ENCODE measurements at places on chromosomes 16 and 17. TPM values are rescaled to one million over a fixed set of nuclear protein-coding genes. Genes with fewer than 3 reads are reported as not detected.
A peak's percentile ranks its signal among the peaks of the same experiment; 100 is the strongest.

DNA sequence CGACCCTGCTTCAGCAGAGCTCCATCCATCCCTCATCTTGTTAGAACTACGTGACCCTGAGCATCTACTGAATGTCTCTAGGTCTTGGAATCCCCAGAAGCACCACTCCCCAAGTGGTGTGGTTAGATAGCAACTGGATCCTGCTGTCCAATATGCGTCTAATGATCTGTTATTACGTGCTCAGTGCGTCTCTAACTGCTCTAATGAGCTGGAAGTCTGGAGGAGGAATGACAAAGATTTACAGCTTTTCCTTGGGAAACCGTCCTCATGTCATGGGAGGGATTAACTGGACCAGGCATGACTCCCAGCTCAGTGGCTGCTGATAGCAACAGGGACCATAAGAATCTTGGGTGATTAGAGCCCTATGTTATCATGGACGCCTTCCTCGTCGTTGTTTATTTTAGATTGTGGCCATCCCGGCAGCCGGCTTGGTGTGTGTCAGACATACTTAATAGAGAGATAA, 150.9 kb downstream of the HS3ST3B1 start:
- H3K36me3 ChIP-seq: no peaks in the 10 kb centered on the region
- no peak overlapping the region for H3K27ac ChIP-seq

GRCh38 chr17:81412490-81413093, 17.3 kb downstream of the BAHCC1 start:
- H3K27me3 ChIP-seq: no peaks in the 10 kb centered on the region
- peak overlapping the region; percentile 85 for H3K27ac ChIP-seq
- H3K4me3 ChIP-seq: no peak overlapping the region
- H3K36me3 ChIP-seq: no peaks in the 10 kb centered on the region

DNA sequence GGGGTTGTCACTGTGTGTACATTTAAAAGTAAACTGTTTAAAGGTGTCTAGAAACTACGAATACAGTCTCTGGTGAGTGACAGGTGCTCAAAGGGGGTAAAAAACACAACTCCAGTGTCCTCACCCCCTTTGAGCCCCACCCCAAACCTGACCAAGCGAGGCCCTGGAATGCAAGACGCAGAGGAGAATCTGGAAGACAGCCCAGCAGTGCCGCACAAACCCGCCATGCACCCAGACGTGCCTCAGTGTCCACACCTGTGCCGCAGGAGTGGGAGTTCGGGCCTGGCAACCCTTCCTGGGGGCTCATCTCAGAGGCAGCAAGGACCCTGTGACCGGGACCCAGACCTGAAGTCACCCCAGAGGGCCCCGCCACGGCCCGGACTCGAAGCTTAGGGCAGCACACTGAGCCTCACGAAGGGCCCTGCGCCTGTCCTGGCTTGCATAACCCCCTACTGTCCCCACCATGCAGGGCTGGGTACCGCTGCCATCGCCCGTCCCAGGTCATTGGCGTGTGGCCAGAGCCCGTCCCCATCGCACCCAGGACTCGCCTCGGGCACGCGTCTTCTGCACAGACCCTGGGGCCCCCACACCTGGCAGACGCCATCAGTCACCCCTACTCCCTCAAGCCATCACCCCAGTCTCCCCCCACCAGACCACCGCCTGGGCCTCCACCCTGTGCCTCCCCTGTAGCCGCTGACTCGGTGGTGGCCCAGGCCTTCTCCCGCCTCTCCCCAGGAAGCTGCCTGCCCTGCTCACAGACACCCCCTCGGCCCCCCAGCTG, 33.0 kb upstream of the ZC3H18 start:
- H3K4me3 ChIP-seq: no peak overlapping the region
- no peaks in the 10 kb centered on the region for H3K4me1 ChIP-seq
- H3K36me3 ChIP-seq: no peaks in the 10 kb centered on the region
- no peak overlapping the region for H3K27ac ChIP-seq

DNA sequence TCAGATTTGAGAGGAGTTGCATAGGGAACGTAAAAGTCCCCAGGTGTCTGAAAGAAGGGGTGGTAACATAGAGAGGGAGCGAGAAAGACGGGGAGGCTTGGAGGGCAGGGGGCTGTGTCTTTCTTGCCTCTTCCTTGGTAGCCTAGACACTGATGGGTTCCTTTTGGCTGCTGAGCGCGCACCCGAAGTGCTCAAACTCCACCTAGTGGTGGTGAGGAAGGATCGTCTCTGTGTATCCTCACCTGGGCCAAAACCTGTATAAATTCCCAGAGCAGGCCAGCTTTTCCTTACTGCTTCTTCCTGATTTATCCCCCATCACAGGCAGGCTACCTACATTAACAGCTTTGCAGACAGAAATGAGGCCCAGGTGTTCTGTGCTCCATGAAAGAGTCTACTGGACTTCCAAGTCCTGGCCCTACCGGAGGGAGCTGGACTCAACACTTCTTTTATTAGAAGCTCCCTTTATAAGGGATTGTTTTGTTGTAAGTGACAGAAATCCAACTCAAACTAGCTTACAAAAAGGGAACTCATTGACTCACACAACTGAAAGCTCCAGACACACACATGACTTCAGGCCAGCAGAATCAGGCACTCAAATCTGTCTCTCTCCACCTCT, 5.5 kb upstream of the SLC25A35 start:
- no peaks in the 10 kb centered on the region for H3K36me3 ChIP-seq
- no peaks in the 10 kb centered on the region for H3K27me3 ChIP-seq
- H3K27ac ChIP-seq: no peak overlapping the region
- H3K4me3 ChIP-seq: no peak overlapping the region

GRCh38 chr17:4658478-4659305, 17.2 kb upstream of the ALOX15 start:
- H3K4me3 ChIP-seq: no peak overlapping the region
- no peaks in the 10 kb centered on the region for H3K36me3 ChIP-seq
- no peak overlapping the region for H3K27ac ChIP-seq
- H3K27me3 ChIP-seq: no peaks in the 10 kb centered on the region
- DNase-seq: no peak
- no peaks in the 10 kb centered on the region for H3K4me1 ChIP-seq

GRCh38 chr16:84360170-84360569, 8.2 kb upstream of the ATP2C2 start:
- no peaks in the 10 kb centered on the region for H3K4me1 ChIP-seq
- H3K27me3 ChIP-seq: no peaks in the 10 kb centered on the region
- H3K27ac ChIP-seq: no peak overlapping the region
- H3K36me3 ChIP-seq: no peaks in the 10 kb centered on the region
- H3K4me3 ChIP-seq: no peak overlapping the region

DNA sequence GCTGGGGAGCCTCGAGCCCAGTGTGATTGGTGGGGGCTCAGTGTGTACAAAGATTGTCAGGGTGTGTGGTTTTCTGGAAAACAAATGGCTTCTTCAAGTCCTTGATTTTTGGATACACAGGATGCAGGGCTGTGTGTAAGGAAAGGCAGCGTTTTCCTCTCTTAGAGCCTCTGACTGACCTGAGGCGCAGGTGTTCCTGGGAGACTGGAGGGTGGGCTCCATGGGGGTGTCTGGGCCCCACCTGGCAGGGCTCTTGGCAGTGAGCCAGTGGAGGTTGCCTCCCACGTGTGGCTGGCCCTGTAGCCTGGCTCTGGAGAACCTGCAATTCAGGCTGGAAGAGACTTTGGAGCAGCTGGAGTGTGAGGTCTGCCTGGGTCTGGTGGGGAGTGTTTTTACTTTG, 5.0 kb downstream of the FOXK2 start:
- H3K27me3 ChIP-seq: no peaks in the 10 kb centered on the region
- DNase-seq: no peak
- 0 out of 2 replicates have a peak overlapping the region, but pooled peaks have one; percentile 23 for H3K27ac ChIP-seq
- H3K4me3 ChIP-seq: no peak overlapping the region

DNA sequence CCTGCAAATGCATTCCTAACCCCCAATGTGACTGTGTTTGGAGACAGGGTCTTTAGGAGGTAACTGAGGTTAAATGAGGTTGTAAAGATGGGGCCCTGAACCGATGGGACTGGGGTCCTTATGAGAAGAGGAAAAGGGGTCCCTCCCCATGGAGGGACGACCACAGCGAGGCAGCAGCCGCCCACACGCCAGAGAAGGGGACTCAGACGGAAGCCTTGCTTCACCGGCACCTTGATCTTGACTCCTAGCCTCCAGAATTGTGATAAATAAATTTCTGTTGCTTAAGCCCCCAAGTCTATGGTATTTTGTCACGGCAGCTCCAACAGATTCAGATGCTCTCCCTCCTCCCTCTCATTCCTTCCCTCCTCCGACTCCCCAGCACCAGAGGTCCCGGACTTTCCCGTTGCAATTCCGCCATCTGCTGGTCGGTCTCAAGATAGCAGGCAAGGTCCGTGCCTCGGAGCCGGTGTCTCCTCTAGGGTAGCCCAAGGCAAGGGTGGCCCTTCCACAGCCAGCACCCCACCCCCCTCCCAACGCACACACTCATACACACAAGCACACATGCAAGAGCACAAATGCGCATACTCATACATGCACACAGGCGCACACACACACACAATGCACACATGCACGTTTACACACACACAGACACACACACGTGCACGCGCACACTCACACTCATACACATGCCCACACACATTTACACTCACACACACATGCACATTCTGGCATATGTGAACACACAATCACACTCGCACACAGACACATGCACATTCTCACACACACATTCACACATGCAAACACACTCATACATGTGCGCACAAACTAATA, 23.1 kb upstream of the C16orf78 start:
- H3K4me1 ChIP-seq: no peaks in the 10 kb centered on the region
- peak; percentile 32 for DNase-seq
- H3K36me3 ChIP-seq: no peaks in the 10 kb centered on the region
- no peak overlapping the region for H3K27ac ChIP-seq
- no peak overlapping the region for H3K4me3 ChIP-seq

DNA sequence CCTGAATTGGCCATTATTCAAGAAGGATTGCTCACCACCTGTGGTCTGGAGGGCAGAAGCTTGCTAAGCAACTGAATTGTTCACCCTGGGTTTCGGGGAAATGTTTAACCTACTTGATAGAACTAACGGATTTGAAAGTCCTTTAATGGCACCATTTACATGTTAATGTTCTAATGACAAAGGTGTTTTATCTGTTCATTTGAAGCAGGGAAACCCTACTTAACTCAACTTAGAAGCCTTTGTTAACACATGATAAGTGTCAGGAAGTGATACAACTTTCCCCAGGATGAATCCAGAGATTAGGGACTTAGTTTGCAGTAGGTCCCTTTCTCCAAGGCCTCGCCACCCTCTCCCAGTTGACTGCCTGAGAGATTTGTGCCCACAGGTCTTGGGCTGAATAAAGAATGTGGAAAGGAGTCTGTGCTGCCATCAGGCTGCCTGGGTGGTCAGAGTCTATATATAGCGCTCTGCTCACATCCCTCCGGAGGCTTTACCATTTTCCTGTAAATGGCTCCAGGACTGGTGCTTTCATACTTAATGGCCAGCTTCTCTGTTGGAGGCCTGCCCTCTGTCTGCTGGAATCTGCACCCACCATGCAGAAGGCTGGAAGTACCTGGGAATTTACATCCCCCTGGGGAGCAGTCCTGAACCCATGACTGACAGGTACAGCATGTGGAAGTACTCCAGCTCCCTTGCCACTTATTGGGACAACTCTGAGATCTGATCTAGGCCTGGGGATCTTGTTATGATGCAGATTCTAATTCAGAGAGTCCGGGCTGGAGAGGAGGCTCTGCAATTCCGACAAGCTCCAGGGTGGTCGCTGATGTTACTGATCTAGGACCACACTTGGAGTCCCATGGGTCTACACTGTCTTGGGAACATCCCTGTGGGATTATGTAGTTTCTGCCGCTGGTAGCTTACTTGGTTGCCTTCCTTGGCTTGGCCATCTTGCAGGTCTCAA, 99.9 kb downstream of the ASIC2 start:
- no peak for DNase-seq
- no peaks in the 10 kb centered on the region for H3K27me3 ChIP-seq
- no peak overlapping the region for H3K4me3 ChIP-seq
- no peaks in the 10 kb centered on the region for H3K4me1 ChIP-seq
- H3K36me3 ChIP-seq: no peaks in the 10 kb centered on the region

DNA sequence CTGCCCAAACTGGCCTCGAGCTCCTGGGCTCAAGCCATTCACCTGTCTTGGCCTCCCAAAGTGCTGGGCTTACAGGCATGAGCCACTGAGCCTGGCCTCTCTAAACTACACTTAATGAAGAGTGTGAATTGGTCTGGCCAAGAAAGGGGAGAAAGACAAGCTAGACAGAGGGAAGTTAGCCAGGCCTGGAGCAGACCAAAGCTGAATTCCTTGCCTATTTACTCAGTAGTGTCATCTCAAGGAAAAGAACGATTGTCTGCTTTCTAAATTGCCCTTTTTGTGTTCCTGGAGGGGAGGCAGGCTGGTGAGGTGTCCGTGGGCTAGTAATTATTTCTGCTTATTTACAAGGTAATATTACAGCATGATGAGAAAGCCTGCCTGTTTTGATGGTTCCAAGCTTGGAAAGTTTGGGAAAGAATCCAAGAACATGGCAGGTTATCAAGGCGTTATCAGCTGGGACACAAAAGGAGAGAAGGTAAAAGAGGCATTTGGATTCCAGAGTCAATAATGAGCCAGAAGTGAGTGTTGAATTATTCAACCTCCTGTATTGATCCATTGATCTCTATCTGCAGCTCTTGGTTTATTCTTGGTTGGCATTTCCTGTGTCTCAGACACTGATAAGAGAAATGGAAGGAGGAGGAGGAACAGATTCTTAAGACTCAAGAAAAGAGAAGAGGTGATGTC, 6.3 kb upstream of the CBFB start:
- H3K27me3 ChIP-seq: no peaks in the 10 kb centered on the region
- no peak for DNase-seq
- H3K27ac ChIP-seq: no peak overlapping the region
- H3K4me3 ChIP-seq: no peak overlapping the region
- no peaks in the 10 kb centered on the region for H3K36me3 ChIP-seq

GRCh38 chr17:74190154-74190553, 13.3 kb upstream of the RPL38 start:
- H3K27ac ChIP-seq: no peak overlapping the region
- no peaks in the 10 kb centered on the region for H3K27me3 ChIP-seq
- no peak for DNase-seq
- no peak overlapping the region for H3K4me3 ChIP-seq
- H3K4me1 ChIP-seq: peaks cover 5% of the 10 kb centered on the region

GRCh38 chr17:65324611-65325342, 187.6 kb downstream of the RGS9 start:
- H3K27me3 ChIP-seq: no peaks in the 10 kb centered on the region
- no peak for DNase-seq
- H3K36me3 ChIP-seq: no peaks in the 10 kb centered on the region
- no peaks in the 10 kb centered on the region for H3K4me1 ChIP-seq

Gene EFNB3
- 2.5 TPM for total RNA-seq

Gene ATP5PD
- 413 TPM for total RNA-seq

Gene LRRC46
- total RNA-seq: 1.9 TPM

Gene SNTB2
- total RNA-seq: 40.8 TPM

Gene CENPV
- total RNA-seq: 64.6 TPM

Gene EPOP
- total RNA-seq: 19.9 TPM

Gene TLE7
- not detected for total RNA-seq
